ENCODE measurements at places on chromosomes 6 and 20.

- no peak for DNase-seq
Observed at GRCh38 chr6:83359638-83360037, 71.2 kb downstream of the ME1 start.

GRCh38 chr6:152229330-152229729 lies 407.8 kb downstream of the SYNE1 start:
- no peak for DNase-seq

DNA sequence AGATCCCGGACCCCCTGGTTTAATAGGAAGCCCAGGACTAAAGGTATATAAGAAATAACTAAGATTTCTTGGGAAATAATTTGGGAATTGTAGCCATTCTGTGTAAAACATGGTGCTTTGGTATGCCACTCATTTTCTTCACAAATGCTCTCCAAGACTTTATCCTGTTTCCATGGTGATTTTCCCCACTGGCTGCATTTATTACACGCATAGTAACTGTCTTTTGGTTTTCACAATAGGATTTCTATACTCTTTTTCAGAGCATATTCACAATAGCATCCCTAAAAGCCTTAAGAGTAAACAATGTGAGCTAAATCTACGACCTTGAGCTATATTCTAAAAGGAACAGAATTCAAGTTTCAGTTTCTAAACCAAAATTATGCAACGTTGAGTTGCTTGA lies 160.8 kb downstream of the COL9A1 start:
- DNase-seq = no peak

DNA sequence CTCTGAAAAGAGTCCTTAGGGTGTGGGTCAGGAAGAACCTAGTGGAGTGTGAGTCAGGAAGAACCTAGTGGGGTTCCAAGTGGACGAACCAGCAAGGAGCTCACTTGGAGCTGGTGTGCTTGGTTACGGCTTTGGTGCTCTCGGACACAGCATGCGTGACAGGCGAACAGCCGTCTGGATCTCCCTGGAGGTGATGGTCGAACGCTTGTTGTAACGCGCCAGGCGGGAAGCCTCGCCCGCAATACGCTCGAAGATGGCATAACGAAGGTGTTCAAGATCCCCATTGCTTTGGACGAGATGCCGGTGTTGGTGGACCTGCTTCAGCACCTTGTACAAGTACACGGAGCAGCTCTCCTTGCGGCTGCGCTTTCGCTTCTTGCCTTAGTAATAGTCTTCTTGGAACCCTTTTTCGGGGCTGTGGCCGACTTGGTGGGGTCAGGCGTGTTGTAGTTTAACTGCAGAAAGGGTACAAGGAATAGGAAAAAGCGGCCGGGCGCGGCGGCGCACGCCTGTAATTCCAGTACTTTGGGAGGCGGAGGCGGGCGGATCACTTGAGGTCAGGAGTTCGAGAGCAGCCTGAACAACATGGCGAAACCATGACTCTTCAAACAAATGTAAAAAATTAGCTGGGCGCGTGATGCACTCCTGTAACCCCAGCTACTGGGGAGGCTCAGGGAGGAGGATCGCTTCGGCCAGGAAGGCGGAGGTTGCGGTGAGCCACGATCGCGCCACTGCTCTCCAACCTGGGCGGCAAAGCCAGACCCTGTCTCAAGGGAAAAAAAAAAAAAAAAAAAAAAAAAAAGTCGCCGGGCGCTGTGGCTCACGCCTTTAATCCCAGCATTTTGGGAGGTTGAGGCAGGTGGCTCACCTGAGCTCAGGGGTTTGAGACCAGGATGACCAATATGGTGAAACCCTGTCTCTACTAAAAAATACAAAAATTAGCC lies 48.0 kb downstream of the OR2B2 start:
- peak; percentile 12 for DNase-seq

GRCh38 chr6:127462376-127462775 lies 3.2 kb upstream of the KIAA0408 start:
- no peak for DNase-seq

- no peak for DNase-seq
Observed at GRCh38 chr20:56195946-56196345, 52.6 kb upstream of the MC3R start.

GRCh38 chr6:169981568-169981967 lies 230.1 kb downstream of the ERMARD start:
- no peak for DNase-seq

DNA sequence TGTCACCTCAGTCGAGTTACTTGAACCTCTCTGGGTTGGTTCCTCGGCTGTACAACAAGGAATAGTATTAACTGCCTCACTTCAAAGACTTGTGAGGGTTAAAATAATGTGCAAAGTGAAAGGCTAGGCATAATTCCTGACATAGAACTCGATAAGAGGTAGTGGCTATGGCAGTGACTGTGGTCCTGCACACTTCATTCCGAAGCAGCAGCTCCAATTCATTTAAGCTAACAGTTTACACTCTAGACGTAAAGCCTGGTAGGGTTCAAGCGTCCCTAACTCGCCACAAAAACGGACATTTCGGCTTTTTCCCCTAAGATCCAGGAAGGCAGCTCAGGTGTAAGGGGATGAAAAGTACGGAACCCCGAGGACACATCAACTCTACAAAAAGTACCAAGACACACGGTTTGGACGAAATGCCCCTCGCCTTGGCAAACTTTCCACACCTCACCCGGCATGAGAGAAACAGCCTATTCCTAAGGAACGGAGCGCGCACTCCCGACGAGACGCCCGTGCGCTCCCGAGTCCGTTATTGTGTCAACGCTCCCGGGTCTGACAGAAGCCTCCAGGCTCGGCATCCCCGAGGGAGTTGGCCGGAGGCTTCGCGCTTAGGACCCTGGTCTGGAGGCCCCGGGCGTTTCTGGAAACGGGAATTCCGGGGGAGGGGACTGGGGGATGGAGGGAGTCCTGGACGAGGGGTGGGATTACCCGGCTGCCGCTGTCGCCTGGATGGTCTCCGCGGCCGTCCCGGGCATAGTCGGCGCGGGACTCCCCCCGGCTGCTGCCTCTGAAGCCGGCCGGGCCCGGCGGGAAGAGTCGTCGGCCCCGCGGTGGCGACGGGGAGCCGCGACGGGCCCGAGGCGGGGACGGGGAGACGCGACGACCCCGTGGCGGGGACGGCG lies 937 bp downstream of the ZNF318 start:
- no peak for DNase-seq

GRCh38 chr20:22901921-22902320 lies 133.2 kb upstream of the SSTR4 start:
- no peak for DNase-seq

DNA sequence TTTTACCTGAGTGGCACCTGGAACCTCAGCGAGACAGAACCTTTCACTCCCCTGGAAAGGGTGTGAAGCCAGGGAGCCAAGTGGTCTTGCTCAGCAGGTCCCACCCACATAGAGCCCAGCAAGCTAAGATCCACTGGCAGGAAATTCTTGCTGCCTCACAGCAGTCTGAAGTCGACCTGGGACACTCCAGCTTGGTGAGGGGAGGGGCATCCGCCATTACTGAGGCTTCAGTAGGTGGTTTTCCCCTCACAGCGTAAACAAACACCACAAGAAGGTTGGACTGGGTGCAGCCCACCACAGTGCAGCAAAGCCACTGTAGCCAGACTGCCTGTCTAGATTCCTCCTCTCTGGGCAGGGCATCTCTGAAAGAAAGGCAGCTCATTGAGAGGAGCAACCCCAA lies 134.7 kb upstream of the RSPO3 start:
- no peak for DNase-seq

DNA sequence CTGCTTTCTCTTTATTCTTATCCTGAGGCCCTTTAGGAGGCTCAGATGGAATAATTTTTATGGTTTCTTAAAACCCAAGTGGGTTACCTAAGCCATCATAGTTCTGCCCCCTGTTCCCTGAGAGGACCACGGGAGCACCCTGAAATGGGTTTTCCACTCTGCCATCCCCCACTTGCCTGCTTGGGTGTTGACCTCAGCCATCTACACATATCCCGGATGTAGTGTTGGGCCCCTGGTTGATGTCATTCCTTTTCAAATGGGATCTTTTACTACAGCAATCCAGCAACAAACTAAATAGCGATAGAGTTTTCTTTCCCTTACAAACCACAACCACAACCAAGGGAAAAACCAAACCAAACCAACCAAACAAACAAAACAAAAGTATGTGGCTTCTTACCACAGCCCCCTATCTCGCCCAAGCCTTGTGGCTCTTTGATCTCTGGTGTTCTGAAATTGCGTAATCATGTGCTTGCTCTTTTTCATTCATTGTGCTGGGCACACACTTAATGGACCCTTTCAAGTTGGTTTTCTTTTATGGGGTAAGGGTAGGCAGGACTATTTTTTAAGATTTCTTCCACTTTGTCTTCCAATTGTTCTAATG lies 154.9 kb downstream of the ESR1 start:
- peak; percentile 3 for DNase-seq

- no peak for DNase-seq
Observed at GRCh38 chr20:57808264-57809070, 98.7 kb upstream of the PMEPA1 start.

- DNase-seq = no peak
Observed at GRCh38 chr6:116550796-116551195, 2.8 kb upstream of the CALHM4 start.

DNA sequence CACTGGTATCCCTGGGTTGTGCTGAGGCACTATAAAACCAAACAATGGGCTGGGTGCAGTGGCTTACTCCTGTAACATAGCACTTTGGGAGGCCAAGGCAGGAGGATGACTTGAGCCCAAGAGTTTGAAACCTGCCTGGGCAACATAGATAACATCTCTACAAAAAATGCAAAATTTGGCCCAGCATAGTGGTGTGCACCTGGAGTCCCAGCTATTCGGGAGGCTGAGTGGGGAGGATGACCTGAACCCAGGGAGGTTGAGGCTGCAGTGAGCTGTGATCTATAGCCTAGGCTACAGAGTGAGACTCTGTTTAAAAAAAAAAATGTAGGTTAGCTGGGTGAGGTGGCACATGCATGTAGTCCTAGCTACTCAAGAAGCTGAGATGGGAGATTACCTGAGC lies 7.7 kb upstream of the SLC4A11 start:
- DNase-seq = no peak

- DNase-seq = peak; percentile 26
Observed at GRCh38 chr6:21587179-21587960, 6.2 kb upstream of the SOX4 start.

- DNase-seq = no peak
Observed at GRCh38 chr20:13840093-13840465, 55.3 kb downstream of the NDUFAF5 start.

- DNase-seq = no peak
Observed at GRCh38 chr20:33037456-33037855, 6.0 kb downstream of the BPIFB6 start.

- DNase-seq = peak; percentile 13
Observed at GRCh38 chr6:6696867-6697531, 108.5 kb downstream of the LY86 start.

- no peak for DNase-seq
Observed at GRCh38 chr6:4212588-4212987, 77.2 kb upstream of the ECI2 start.

DNA sequence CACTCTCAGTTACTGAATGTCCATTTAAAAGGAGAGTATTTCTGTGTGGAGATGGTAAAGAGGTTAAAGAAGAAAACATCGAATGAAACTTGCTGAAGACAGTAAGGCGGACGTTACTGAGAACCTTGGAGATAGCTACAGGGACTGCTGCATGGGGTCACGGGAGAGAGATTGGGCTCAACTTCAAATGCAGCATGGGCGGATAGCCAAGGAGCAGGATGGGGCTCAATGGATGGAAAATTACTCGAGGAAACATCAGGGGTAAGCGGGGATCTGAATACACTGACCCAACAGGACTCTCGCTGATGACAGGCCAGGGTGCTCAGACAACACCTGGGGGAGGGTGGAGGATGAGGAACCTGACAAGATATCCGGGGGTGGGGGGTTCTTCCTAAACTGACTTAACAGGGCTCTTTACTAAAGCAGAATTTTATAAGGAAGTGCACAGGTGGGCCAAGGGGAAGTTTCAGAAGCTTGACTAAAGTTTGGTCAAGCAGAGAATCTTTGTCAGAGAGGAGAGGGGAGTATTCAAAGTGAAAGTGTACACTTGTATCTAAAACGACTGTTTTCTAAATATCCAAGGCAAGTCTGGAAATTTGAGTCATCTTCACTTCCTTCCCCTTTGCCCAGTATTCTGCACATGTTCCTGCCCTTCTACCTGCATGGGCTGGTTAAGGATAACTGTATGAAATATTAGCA lies 22.8 kb downstream of the ECT2L start:
- DNase-seq = no peak

GRCh38 chr6:123604067-123604466 lies 32.7 kb downstream of the TRDN start:
- no peak for DNase-seq

- no peak for DNase-seq
Observed at GRCh38 chr6:24900917-24901697, 34.7 kb downstream of the RIPOR2 start.

DNA sequence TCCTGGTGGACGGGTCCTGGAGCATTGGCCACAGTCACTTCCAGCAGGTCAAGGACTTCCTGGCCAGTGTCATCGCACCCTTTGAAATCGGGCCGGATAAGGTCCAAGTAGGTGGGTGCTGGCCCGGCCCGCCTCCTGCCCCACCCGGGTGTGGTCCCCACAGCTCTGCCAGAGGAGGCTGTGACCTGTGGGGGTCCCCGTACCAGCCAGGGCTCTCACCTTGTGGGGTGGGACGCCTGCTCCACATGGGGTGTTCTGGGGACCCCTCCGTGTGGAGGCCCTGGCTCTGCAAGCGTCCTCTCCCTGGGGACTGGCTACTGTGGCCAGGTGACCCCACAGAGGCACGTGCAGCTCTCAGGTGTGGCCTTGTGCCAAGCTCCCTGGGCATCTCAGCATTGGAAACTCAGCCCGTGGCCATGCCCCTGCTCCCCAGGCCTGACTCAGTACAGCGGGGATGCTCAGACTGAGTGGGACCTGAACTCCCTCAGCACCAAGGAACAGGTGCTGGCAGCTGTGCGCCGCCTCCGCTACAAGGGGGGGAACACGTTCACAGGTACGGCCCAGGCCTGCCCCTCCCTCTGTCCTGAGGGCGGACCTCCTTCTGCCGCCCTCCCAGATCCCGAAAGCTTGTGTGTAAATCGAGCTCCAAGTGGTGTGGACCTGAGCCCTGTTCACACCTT lies 14.7 kb downstream of the COL20A1 start:
- no peak for DNase-seq

DNA sequence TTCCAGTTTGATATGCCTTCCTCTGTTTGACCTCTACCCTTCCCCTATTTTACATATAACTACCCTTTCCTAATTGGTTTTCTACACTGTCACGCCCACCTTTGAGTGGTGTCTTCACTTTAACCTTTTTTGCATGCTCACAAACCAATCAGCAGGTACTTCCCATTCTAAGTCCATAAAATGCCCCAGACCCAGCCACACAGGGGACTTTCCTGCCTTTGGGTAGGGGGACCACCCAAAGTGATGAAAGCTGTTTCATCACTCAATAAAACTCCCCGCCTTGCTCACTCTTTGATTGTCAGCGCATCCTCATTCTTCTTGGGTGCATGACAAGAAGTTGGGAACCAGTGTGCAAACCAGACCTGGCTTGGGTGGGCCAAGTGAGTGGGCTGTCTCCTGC lies 20.5 kb upstream of the SNRPC start:
- DNase-seq = no peak

Measured in CD4-positive, alpha-beta T cell treated with Interleukin-1 beta for 1 hour (primary cell).